ENCODE measurements at places on chromosomes 6 and 20.

GRCh38 chr6:133460101-133460500 is 218.9 kb downstream of the EYA4 start:
- no peak for DNase-seq

- DNase-seq: peak; percentile 74
Observed at GRCh38 chr20:46767127-46767761, 57.8 kb downstream of the SLC2A10 start.

GRCh38 chr6:76397966-76398365 is 325.5 kb upstream of the IMPG1 start:
- DNase-seq: no peak

GRCh38 chr20:24148372-24148771 is 159.8 kb upstream of the GGTLC1 start:
- DNase-seq: no peak

DNA sequence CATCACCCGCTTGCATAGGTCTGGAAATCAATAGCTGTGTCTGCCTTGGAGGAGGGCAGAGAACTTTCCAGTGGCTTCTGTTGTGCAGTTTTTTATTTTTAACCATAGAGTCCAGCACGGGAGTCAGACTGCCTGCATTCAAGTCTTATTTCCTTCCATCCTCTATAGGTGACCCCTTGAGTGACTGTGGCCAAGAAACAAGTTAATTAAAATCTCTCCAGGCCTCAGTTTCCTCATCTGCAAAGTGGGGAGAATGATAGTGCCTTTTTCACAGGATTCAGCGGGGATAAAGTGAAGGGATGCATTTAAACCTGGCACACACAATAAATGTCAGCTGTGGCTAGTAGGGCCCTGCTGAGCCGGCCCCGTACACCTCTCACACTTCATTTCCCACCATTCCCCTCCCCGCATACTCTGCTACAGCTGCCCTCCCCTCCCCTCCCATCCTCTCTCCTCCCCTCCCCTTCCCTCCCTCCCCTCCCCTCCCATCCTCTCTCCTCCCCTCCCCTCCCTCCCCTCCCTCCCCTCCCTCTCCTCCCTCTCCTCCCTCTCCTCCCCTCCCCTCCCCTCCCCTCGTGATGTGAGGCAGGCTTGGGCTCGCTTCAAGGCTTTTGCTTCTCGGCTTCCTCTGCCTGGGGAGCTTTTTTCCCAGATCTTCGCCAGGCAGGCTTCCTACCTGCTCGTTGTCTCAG is 150.5 kb downstream of the TFAP2C start:
- no peak for DNase-seq

Data from RWPE1 (cell line).